Ureter (tissue), 1 donor: ENCODE measurements at places on chromosomes 4 and X. TPM values are rescaled to one million over a fixed set of nuclear protein-coding genes. Genes with fewer than 3 reads are reported as not detected.

DNA sequence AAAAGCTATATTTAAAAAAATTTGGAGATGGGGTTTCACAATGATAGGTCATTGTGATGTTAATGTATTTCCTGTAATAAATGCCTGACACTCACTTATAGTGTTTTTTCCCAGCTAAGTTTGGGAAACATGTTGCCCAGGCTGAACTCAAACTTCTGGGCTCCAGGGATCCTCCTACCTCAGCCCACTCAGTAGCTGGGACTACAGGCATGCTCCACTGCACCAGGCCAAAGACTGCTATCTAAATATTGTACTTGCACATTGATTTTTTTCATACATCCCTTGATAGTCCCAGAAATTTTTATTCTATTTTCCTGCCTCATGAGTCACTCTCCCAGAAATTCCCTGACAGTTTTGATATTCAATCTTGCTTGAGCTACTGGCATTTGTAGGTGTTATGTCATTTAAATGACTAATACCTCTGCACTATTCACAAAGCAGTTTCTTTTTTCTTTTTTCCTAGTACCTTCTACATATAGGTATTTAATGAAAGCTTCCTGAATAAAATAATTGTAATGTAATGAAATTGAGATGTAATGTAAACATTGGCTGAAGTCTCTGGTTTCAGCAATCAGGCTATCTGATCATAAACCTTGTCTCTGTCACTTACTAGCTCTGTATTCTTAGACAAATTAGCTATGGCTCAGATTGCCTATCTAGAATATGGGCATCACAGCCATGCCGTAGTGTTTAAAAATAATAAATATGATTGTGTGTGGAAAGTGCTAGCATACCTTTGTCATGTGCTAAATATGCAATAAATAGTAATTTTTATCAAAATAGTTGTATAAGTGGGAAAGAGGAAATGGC lies 1973.0 kb upstream of the AGA start:
- no peak for DNase-seq

DNA sequence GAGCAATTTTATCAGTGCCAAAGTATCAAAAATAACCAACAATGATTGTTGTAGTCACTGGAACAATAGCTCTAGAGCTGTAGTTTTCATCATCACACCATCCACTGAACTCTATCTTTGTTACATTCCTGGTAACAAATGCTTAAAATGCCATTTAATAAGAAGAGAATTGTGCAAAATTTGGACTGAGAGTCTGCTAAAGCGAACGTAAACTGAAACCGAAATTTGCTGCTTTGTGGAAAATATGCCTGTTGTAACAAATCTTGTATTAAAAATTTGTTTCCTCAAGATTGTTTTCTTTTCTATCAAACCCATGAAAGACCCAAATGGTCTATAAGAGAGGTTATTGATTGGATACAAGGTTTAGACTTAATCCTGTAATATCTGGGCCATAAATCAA lies 109.3 kb upstream of the TECRL start:
- no peak for DNase-seq

- no peak for DNase-seq
Measured at GRCh38 chr4:178165251-178165950, 723.2 kb upstream of the AGA start.

DNA sequence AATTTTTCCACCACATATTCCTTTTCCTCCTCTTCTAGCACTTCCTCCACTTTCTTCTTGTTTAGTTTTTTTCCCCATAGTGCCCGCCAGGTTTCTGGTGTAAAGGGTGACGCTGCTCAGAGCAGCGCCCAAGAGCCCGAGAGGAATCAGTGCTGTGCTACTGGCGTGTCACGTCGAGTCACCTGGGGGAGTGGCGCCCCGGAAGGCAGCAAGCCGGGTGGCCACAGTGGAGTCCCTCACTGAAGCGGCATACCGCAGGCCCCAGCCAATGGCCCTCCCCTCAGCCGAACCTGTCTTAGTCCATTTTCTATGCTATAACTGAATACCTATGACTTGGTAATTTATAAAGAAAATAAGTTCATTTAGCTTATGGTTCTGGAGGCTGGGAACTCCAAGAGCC lies 51.5 kb downstream of the SPIN4 start:
- no peak for DNase-seq

GRCh38 chr4:53994382-53995102 lies 69.9 kb downstream of the CHIC2 start:
- DNase-seq: no peak

DNA sequence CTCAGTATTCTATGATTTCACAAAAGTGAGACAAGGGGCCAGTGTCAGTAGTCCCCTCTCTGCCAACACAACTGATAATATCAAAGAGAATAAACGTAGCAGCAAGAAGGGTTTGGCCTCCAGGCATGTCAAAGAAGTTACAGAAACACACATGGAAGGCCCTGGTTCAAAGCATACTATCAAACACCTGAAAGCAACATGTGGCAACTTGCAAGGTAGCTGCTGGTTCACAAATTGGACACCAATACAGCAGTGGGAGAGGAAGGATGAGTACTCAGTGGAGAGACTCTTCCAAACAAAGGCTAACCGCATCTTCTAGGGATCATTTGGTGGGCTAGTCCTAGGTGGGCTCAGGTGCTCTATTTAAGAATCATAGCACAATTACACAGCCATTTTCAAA lies 74.9 kb upstream of the MAOA start:
- DNase-seq: no peak

GRCh38 chr4:125283707-125284279 lies 31.0 kb upstream of the FAT4 start:
- DNase-seq: no peak

GRCh38 chr4:183100298-183100599 lies 1.2 kb downstream of the WWC2 start:
- no peak for DNase-seq

GRCh38 chrX:46737462-46737861 lies 21.5 kb downstream of the SLC9A7 start:
- DNase-seq: no peak

GRCh38 chr4:65893957-65894755 lies 223.9 kb upstream of the EPHA5 start:
- no peak for DNase-seq

GRCh38 chrX:107629540-107629909 lies 1.2 kb downstream of the PRPS1 start:
- DNase-seq: no peak

Gene ITIH6
- total RNA-seq: not detected

Gene PPARGC1A
- total RNA-seq: 13.3 TPM

Gene IL2RG
- 5.6 TPM for total RNA-seq

Gene GYPE
- 1.8 TPM for total RNA-seq

Gene ACOX3
- 49.5 TPM for total RNA-seq
